ENCODE measurements at places on chromosomes 7 and 10.

DNA sequence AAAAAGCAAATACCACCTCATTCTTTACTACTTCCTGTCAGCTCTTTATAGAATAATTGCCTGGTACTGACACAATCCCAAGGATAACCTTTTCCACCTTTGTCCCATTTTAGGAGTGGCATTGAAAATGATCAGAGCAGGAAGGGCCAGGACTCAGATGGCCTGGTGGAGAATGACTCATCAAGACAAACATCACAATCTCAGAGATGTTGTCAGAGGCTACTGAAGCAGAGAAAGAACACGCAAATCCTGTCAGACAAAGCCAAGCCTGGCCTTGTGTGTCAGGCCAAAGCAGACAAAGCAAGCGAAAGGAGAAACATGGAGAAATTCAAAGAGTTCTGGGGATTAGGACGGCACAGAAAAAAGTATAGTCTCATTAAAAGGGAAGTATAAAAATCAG is 40.9 kb downstream of the NSUN6 start:
- no peak for DNase-seq

GRCh38 chr10:95422233-95422632 is 131.4 kb upstream of the PDLIM1 start:
- no peak for DNase-seq

DNA sequence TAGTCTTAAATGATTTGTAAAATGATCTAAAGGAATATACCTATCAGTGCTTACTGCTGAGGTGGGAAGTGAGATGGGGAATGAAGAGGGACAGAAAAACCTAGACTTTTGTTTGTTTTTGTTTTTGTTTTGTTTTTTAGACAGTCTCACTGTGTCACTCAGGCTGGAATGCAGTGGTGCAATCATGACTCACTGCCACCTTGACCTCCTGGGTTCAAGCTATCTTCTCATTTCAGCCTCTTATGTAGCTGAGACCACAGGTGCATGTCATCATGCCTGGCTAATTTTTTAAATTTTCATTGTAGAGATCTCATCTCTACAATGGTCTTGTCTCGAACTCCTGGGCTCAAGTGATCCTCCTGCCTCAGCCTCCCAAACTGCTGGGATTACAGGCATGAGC is 116.4 kb upstream of the SEM1 start:
- no peak for DNase-seq

GRCh38 chr7:146698995-146699610 is 582.5 kb downstream of the CNTNAP2 start:
- no peak for DNase-seq
